ENCODE measurements at places on chromosomes 7 and 10.

DNA sequence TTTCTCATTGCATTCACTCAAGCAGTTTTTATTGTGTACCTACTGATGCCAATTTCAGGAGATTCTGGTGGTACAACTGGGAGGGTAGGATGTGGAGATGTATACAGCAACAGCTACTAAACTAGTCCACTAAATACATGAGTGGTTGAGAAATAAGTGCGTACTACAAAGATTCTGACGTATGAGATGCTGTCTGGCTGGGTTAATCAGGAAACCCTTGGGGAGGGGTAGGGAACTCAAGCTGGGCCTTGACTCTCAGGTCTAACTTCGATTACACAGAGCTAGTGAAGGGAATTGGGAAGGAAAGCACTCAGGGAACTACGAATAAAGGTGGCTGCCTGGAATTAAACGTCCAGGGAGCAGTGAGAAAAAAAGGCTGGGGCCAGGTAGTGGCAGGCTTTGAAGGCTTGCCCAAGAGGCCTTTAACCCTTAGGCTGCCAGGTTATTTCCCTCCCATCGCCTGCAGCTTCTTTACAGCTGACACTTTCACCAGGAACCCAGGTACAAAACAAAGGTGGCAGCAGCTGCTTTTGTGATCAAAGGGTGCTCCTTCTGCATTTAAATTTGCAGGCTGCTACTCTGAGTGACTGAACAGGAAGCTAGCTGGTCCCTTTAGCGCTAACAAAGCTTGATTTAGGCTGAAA, 3.2 kb downstream of the MMS19 start:
- H3K36me3 ChIP-seq, result peaks cover 4% of the 10 kb centered on the region
- peak overlapping the region; percentile 56 for H3K27ac ChIP-seq
- H3K4me1 ChIP-seq, result peaks cover 33% of the 10 kb centered on the region
- no peak overlapping the region for H3K4me3 ChIP-seq

DNA sequence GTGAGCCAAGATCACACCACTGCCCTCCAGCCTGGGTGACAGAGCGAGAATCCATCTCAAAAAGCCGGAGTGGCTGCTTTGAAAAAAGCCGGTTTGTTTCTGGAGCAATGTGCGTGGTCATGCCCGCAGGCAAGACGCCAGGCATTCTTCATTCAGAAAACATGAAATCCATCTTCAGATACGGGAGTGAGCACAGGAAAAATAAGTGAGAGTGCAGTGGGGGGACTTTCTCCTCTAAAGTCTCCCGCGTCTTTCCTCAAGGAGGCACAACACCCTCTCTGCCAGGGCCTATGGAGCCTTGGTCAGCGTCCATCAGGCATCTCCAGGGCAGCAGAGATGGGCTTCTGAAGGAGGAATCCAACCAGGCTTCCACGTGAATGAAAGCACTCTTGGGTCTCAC, 62.3 kb upstream of the DGKI start:
- no peak for DNase-seq
- no peaks in the 10 kb centered on the region for H3K27me3 ChIP-seq
- no peaks in the 10 kb centered on the region for H3K4me1 ChIP-seq

- no peaks in the 10 kb centered on the region for H3K36me3 ChIP-seq
- no peaks in the 10 kb centered on the region for H3K4me1 ChIP-seq
- H3K27ac ChIP-seq, result no peak overlapping the region
- no peaks in the 10 kb centered on the region for H3K27me3 ChIP-seq
- no peak for DNase-seq
Observed at GRCh38 chr10:55491712-55492111, 690.7 kb upstream of the PCDH15 start.

- H3K4me1 ChIP-seq, result no peaks in the 10 kb centered on the region
- no peaks in the 10 kb centered on the region for H3K27me3 ChIP-seq
- no peak overlapping the region for H3K27ac ChIP-seq
- no peak overlapping the region for H3K4me3 ChIP-seq
Observed at GRCh38 chr10:9860045-9860444, 1157.6 kb upstream of the CELF2 start.

- no peaks in the 10 kb centered on the region for H3K36me3 ChIP-seq
- no peak for DNase-seq
- H3K27me3 ChIP-seq, result no peaks in the 10 kb centered on the region
- no peak overlapping the region for H3K27ac ChIP-seq
- no peaks in the 10 kb centered on the region for H3K4me1 ChIP-seq
- H3K4me3 ChIP-seq, result no peak overlapping the region
Observed at GRCh38 chr7:35463176-35463700, 209.3 kb upstream of the TBX20 start.

DNA sequence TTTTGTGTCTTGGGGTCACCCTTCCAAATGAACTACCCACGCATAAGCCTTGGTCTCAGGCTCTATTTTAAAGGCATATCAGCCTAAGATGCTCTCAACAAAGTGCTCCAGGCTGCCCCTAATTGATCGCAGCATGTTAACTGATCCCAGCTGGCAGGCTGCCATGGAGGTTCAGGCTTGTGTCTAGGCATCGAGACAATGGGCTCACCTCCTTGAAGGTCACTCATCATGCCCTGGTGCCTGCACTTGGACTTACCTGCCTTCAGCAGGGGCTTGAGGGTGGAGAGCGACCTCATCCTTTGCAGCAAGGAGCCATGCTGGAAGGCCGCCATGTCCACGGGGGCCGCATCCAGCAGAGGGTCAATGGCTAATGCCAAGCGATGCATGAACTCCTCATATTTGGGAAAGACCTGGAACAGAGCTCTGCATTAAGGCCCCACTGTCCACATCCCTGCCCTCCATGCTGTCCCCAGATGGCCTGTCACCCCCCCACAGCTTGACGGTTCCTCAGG, 17.8 kb downstream of the PYROXD2 start:
- no peak for DNase-seq
- no peaks in the 10 kb centered on the region for H3K4me1 ChIP-seq
- H3K36me3 ChIP-seq, result peaks cover 40% of the 10 kb centered on the region
- no peaks in the 10 kb centered on the region for H3K27me3 ChIP-seq

- no peak overlapping the region for H3K4me3 ChIP-seq
- no peak overlapping the region for H3K27ac ChIP-seq
- no peaks in the 10 kb centered on the region for H3K36me3 ChIP-seq
Observed at GRCh38 chr7:133796782-133797745, 330.1 kb upstream of the LRGUK start.

DNA sequence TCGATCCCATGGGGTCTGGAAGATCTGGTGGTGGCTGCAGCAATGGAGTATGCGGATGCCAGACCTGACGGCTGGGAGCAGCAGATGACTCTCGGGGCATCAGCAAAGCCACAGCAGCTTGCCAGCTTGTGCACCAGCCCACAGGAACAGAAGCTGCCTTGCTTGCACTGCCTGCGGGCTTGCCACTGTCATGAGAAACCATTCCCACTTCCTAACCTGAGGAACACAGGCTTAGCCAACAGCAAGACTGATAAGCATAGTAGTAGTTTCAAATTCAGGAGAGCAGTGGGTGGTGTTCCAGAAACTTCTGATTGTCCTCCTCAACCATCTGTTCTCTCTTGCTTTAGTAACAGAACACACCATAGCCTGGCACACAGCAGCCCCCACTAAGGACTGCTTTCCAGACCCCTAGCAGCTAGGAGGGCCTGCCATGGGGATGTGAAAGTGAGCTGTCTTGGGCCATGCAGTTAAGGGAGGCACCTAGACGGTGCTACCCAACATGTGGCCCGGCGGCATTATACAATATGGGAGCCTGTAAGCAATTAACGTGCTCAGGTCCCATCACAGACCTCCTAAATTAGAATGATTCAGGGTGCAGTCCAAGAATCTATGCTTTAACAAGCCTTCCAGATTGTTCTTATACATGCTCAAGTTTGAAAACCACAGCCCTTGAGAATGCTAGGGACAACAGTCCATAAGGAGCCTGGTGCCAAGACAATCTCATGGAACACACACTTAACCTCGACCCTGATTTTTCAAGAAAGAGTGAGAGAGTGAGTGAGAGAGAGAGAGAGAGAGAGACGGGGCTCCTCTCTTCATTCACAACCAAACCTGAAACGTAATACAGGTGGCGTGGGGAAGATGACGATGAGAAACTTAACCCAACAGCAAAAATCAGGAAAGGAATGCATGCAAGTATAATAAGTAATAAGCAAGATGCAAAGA, 7.1 kb downstream of the ANXA11 start:
- peak overlapping the region; percentile 100 for H3K27ac ChIP-seq
- peak; percentile 51 for DNase-seq
- no peaks in the 10 kb centered on the region for H3K27me3 ChIP-seq
- H3K4me1 ChIP-seq, result peaks cover 94% of the 10 kb centered on the region
- peaks cover 9% of the 10 kb centered on the region for H3K36me3 ChIP-seq
- no peak overlapping the region for H3K4me3 ChIP-seq

- H3K36me3 ChIP-seq, result no peaks in the 10 kb centered on the region
- no peak for DNase-seq
- peaks cover 17% of the 10 kb centered on the region for H3K4me1 ChIP-seq
- no peak overlapping the region for H3K27ac ChIP-seq
- H3K27me3 ChIP-seq, result no peaks in the 10 kb centered on the region
- H3K4me3 ChIP-seq, result no peak overlapping the region
Observed at GRCh38 chr7:12709726-12710502, 22.5 kb downstream of the ARL4A start.

- H3K4me1 ChIP-seq, result no peaks in the 10 kb centered on the region
- no peaks in the 10 kb centered on the region for H3K27me3 ChIP-seq
- DNase-seq, result no peak
Observed at GRCh38 chr10:67284589-67284988, 358.8 kb downstream of the LRRTM3 start.

GRCh38 chr10:68595513-68595912, 35.4 kb downstream of the TET1 start:
- no peak for DNase-seq
- H3K4me1 ChIP-seq, result peaks cover 5% of the 10 kb centered on the region
- H3K36me3 ChIP-seq, result no peaks in the 10 kb centered on the region
- no peaks in the 10 kb centered on the region for H3K27me3 ChIP-seq
- no peak overlapping the region for H3K27ac ChIP-seq
- no peak overlapping the region for H3K4me3 ChIP-seq

DNA sequence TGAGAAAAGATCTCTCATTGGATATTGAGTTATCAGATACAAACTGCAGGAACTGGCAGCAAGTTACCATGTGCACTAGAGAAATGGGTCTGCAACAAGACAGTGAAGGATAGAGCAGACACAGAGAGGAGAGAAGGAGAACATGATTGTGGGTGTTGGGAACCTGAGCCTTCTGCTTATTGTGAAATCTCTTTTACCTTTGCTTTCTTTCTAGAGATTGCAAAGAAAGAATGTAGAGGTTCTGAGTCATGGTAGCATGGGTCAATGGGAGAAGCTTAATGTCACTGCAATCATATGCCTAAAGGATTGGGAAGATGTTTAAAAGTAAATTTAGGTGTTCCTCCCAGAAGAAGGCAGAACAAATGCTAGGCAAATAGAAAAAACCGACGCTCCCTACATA, 821.4 kb downstream of the CCSER2 start:
- no peak for DNase-seq
- no peaks in the 10 kb centered on the region for H3K36me3 ChIP-seq
- H3K4me1 ChIP-seq, result no peaks in the 10 kb centered on the region
- no peak overlapping the region for H3K4me3 ChIP-seq

GRCh38 chr7:143015926-143016490, 10.9 kb downstream of the OR9A2 start:
- no peaks in the 10 kb centered on the region for H3K36me3 ChIP-seq
- DNase-seq, result no peak
- no peak overlapping the region for H3K4me3 ChIP-seq
- H3K4me1 ChIP-seq, result no peaks in the 10 kb centered on the region

DNA sequence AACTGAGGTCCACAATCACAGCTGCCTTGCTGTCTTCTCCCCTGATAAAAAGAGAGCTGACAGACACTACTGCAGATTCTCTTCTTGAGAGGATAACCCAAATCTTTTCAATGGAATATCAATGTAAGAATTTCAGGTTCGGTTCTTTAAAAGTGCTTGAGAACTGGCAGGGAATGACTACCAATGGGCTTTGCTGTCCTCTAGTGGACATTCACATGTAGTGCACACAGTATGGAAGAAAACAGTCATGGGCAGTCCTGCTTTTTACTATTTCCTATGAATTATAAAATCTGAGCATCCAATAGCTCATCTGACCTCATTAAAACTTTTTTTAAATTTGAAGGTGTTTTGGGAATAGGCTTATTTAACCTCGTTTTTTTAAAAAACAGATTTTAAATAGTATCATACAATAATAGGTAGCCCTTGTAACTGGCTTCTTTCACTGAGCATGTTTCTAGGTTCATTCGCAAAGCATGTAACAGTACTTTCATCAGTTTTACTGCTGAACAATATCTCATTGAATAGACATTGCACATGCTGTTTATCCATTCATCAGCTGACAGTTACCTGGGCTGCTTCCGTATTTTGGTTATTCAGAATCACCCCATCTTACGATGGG, 18.3 kb downstream of the FZD9 start:
- peaks cover 15% of the 10 kb centered on the region for H3K4me1 ChIP-seq
- no peak for DNase-seq
- no peaks in the 10 kb centered on the region for H3K27me3 ChIP-seq

DNA sequence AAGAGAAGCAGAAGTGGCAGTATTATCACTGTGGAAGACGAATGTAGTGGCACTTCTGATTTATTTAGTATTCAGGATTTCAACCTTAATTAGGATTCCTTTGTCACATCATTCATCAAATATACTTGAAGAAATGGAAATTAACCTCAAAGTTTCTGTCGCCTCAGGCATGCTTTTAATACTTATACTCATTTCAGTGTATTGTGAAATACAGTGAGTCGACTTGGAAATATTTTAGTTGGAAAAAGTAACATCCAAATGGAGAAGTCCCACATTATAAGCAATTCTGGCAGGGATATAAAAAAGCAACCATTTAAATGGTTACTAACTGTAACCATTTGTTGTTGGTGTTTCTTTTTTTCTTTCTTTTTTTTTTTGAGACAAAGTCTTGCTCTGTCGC, 648.8 kb downstream of the ARL4A start:
- H3K27ac ChIP-seq, result no peak overlapping the region
- H3K4me1 ChIP-seq, result no peaks in the 10 kb centered on the region
- no peaks in the 10 kb centered on the region for H3K36me3 ChIP-seq
- no peak overlapping the region for H3K4me3 ChIP-seq

DNA sequence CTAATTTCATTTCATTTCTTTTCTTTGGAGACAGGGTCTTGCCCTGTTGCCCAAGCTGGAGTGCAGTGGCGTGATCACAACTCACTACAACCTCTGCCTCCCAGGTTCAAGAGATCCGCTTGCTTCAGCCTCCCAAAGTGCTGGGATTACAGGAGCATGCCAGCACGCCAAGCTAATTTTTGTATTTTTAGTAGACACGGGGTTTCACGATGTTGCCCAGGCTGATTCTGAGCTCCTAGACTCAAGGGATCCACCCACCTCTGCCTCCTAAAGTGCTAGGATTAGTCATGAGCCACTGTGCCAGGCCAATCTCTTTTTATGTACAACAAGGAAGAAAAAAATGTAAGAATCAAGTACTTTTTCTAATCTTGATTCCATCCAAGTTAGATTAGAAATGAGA, 10.7 kb upstream of the KMT2E start:
- H3K4me3 ChIP-seq, result no peak overlapping the region
- H3K4me1 ChIP-seq, result peaks cover 78% of the 10 kb centered on the region
- no peaks in the 10 kb centered on the region for H3K36me3 ChIP-seq
- H3K27me3 ChIP-seq, result no peaks in the 10 kb centered on the region
- no peak for DNase-seq

- H3K4me1 ChIP-seq, result peaks cover 6% of the 10 kb centered on the region
- no peak for DNase-seq
- no peak overlapping the region for H3K27ac ChIP-seq
- no peak overlapping the region for H3K4me3 ChIP-seq
- no peaks in the 10 kb centered on the region for H3K27me3 ChIP-seq
Observed at GRCh38 chr10:84522612-84523462, 194.4 kb downstream of the CCSER2 start.

GRCh38 chr7:7970531-7971307, 2.1 kb downstream of the GLCCI1 start:
- no peaks in the 10 kb centered on the region for H3K36me3 ChIP-seq
- H3K4me1 ChIP-seq, result no peaks in the 10 kb centered on the region
- peak overlapping the region; percentile 99 for H3K4me3 ChIP-seq
- no peak for DNase-seq

- DNase-seq, result no peak
- H3K4me1 ChIP-seq, result no peaks in the 10 kb centered on the region
- no peak overlapping the region for H3K27ac ChIP-seq
Observed at GRCh38 chr10:102354451-102354850, 41.1 kb upstream of the NFKB2 start.

Measured in upper lobe of left lung (tissue), 6 donors.